ENCODE measurements at places on chromosomes 2 and 18. TPM values are rescaled to one million over a fixed set of nuclear protein-coding genes. Genes with fewer than 3 reads are reported as not detected.

DNA sequence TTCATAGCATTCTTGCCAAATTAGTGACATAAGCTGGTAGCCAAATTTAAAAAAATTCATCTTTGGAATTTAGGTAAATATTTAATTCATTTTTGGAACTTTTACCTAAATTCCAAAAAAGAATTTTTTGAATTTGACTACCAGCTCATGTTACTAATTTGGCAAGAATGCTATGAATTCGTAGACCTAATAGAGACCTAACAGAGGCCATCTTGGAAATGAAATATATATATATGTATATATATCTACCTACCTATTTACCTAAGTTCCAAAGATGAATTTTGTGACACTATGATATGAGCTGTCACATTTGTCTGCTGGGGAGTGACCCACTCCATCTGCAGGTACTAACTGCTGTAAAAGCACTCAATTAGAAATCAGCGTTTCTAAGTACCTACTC, 65.6 kb downstream of the MYOM1 start:
- no peak for DNase-seq

REV1 gene
- polyA plus RNA-seq = 13.3 TPM

DNA sequence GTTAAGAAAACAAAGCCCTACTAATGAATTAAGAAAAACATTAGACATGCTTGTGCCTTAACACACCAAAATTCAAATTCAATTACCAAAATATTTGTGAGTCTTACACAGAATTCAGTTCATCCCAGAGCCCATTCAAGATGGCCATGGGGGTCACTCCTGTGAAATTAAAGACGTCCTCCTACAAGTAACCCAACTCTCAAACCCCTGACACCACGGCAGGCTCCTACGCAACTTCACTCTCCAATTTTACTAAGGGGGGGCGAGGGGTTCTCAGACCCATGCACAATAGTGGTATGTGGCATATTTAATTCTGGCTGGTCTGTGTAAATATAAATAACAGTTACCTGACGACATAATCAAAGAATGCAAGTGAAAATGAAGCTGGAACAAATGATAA, 5.0 kb downstream of the ZNF516 start:
- no peak for DNase-seq

GRCh38 chr2:33484042-33484621, 7.7 kb downstream of the RASGRP3 start:
- no peak for DNase-seq

THADA gene
- polyA plus RNA-seq = 24.2 TPM

DNA sequence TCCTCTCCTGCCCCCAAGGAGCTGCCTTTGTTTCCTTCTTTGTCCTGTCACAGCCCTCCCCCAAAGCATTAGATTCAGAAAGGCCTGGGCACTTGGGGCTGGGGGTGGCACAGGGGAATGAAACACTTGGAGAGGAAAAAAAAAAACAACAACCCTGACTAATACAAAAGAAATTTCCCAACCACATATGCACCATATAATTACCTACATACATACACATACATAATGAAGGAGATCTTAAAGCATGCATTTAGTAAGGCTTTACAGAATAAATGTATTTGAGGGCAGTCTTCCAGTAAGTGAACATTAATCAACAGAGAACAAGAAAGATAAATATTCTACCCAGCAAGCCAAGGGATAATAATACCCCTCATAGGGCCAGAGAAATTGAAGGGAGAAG, 70.0 kb upstream of the PPP1CB start:
- no peak for DNase-seq

- DNase-seq = no peak
These were observed 2.2 kb downstream of the SCRN3 start for GRCh38 chr2:174397773-174398172.

GRCh38 chr2:12856934-12857601, 140.3 kb downstream of the TRIB2 start:
- DNase-seq = no peak

FAM228A gene
- not detected for polyA plus RNA-seq

Data from A549 (cell line).